ENCODE measurements at places on chromosomes 1 and 21. TPM values are rescaled to one million over a fixed set of nuclear protein-coding genes. Genes with fewer than 3 reads are reported as not detected.

DNA sequence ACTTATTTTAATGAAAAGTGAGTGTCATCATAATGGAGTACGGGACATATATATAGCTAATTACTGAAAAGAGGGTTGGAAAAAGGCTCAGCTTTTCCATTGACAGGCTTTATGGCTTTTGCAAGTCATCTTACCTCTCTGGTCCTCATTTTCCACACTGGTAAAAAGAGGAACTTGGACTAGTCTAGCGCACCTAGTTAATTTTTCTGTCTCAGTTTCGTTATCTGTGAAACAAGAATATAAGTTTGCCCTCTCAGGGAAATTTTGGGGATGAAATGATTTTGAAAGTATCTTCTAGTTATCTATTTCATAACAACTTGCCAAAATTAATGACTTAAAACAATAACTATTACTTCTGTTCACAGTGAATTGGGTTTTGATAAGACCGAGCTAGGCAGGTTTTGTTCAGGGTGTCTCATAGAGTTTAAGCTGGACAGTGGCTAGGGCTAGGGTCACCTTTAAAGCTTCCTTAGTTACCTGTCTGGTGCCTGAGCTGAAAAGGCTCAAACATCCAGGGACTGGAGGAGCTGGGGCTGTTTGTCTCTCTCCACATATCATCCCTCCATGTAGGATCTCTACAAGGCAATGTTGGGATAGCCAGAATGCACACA lies 91.7 kb downstream of the TYW3 start:
- no peak for ATAC-seq

CNIH3 gene
- 2.1 TPM for total RNA-seq

KPRP gene
- total RNA-seq = 3.6 TPM

GRCh38 chr1:103106426-103107341 lies 1.6 kb downstream of the COL11A1 start:
- ATAC-seq = no peak

SPAG17 gene
- total RNA-seq = 18.8 TPM

Measured in esophagus mucosa (tissue), 1 donor.